ENCODE measurements at places on chromosomes 3 and 15.

DNA sequence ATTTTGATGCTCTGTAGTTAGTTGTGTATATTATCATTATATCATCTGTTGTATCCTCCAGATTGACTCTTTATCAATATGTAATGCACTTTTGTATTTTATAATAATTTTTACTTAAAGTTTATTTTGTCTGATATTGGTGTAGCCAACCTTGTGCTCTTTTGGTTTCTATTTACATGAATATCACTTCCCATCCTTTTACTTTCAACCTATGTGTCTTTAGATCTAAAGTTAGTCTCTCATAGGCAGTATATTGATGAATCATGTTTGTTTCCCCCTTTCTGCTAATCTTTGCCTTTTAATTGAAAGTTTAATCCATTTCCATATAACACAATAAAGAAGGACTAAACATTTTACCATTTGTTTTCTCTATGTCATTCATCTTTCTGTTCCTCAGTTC, 28.1 kb upstream of the CD200R1L start:
- no peak for DNase-seq

DNA sequence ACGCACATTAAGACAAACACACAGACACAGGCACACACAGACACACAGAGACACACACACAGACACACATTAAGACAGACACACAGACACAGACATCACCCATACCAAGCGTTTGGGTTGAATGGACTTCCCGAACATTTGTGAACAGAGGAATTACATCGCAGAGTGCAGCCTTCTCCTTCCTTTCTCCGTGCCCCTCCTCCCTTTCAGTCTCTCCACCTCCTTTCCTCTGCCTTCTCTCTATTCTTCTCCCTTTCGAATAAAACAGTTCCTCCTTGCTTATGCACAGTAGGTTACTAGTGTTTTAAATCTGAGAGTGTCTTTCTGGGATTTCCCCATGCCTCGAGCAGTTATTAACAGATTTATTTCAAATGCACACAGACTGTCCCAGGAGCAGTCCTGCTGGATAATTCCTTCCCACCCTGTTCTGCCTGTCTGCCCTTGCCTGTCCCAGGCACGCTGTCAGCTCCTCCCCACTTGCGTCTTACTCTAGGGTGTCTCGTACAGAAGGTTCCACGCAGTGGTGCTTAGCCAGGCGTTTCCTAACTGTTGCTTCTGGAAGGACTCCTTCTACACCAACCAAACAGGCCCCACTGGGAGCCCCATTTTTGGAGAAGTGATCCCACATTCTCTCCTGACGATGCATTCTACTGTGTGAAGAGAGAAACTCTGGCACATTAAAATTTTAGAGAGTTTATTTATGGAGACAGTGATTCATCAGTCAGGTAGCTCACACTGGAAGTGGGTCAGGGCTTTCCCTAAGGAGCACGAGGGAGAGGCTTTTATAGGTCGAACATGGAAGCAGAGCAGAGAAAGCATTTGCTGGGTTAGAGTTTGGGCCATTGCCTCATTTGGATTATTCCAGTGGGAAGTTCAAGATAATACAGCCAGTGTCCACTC, 163.8 kb downstream of the SV2B start:
- no peak for DNase-seq

DNA sequence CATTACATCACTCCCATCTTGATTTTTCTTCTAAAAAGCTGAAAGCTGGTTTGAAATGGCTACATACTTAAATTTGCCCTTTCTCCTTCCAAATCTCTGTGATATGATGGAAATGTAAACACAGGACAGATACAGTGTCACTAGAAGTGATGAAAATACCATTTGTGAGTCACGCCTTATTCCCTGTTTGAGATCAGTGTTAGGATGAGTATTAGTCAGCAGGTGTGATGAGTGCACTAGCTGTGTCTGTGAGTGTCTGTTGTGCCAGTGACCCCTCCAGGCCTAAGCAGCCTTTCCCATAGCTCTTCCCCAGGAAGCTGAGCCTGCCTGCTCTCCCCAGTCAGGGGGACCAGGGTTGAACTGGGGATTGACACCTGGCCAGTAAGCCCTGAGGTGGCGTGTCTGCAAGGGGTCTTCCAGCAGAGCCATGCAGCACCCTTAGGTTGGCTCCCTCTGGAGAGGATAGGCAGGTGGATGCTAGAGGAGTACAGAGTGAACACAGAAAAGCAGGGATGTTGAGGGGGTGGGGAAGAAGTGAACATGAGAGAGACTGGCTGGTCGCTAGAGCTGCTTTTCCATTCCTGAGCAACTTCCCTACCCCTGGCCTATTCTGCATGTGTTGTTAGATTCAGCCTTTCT, 92.0 kb downstream of the PDE8A start:
- DNase-seq, result no peak

DNA sequence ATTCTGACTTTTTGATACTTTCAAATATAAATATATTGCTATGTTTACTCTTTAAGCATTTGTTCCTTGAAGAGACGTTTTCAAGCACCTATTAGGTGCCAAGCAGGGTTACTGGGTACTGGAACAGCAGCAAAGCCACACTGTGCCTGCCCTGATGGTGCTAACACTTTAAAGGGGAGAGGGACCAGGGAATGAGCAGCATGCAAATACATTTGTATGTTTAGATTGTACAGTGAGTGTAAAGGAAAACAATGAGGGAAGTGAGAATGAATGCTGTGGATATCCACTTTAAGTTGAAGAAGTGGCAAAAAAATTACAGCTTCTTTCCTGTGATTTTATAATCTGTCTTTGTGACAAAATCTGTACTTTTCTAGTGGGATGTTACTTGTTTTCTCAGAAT, 400.2 kb upstream of the ATP11B start:
- no peak for DNase-seq

DNA sequence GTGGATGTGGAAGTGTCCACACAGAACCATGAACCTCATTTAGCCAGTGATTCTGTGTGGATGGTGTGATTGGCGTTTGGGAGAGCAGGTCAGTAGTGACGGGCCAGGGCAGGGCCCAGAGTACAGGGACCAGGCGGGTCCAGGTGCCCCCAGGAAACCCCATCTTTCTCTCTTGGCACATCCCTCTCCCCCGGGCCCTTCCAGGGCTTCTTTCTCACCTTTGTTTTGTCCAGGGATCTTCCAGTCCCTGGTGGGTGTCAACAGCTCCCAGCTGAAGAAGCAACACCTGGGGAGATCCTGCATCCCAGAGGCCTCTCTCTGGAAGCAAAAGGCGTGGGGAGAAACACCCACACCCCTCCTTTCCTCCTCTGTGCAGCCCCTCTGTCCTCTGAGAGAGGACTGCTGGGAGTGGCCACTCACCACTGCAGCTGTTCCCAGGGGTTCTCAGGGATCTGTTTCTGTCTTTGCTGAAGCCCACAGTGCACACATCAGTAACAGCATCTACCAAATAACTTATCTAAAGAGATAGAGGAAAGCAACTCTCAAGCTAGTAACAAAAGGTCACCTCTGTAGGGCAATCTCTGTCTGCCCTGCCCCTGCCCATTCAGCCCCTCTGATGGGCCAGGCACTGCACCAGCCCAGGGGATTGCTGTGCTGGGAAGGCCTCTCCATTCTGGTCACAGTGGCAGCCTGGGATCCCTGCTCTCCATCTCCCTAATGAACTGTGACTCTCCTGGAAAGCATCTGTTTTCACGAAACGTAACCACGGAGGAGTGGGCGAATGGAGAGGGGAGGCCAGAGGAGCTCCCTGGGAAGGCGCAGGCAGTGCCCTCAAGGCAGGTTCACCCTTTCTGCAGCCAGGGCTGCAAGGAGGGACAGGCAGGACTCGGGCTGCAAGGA, 98.3 kb upstream of the ALDH1A3 start:
- no peak for DNase-seq

- DNase-seq, result no peak
Measured at GRCh38 chr3:163261056-163261455, 1764.4 kb downstream of the OTOL1 start.

GRCh38 chr15:25527118-25527517, 88.3 kb upstream of the UBE3A start:
- DNase-seq, result no peak

DNA sequence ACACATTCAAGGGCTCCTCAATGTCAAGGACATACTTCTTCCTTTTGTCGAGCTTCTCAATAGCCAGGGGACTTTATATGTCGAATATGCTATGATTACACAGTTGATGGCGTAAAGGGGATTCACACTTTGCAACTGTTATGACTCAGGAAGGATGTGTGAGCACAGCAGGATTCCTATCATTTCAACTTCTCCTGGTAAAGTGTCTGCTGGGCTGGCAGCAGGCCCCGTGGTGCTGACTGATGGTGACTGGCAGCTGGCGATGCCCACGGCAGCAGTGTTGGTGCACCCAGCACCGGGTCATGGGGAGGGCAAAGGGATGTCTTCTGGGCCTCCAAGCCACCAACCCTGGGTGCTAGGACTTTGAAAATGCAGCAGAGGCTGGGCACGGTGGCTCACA, 44.8 kb upstream of the GNB5 start:
- DNase-seq, result no peak

GRCh38 chr15:73325191-73325861, 43.4 kb downstream of the HCN4 start:
- no peak for DNase-seq

GRCh38 chr3:36933540-36934296, 11.1 kb downstream of the TRANK1 start:
- DNase-seq, result no peak

DNA sequence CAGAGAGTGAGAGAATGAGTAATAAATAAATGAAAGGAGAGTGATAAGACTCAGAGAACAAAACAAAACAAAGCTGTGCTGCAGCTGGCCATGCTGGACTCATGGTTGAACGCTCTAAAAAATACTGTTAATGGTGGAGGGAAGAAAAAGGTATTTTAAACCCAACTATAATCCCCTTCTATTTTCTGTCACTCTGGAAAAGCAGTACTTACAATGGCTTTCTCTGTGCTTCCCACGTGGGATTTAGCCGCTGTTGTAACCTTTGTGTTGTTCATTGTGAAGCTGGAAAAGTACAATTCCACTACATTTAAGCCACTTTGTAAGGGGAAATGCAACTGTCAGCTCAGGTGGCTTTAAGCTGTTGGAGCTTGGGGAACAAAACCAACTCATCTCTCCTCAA, 917.7 kb downstream of the IGSF11 start:
- DNase-seq, result no peak

DNA sequence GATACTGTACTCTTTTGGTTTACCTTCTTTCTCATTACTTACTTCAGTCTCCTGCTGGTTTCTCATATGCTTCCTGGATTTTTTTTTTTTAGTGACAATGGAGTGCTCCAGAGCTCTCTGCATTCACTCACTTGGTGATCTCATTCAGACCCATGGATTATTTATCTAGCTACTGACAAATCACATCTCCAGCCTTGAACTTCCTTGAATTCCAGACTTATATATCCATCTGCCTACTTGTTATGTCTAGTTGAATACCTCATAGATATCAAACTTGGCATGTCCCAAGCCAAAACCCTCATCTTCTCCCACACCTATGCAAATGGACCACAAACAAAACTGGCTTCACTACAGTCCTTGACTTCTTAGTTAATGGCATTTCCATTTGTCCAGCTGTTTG, 234.7 kb upstream of the ZPLD1 start:
- no peak for DNase-seq

GRCh38 chr3:51779137-51779536, at the start of gene IQCF6:
Gene IQCF6 (minus strand): TSS chr3:51779237. CDS start chr3:51779224, 13 bp downstream.
- no peak for DNase-seq

DNA sequence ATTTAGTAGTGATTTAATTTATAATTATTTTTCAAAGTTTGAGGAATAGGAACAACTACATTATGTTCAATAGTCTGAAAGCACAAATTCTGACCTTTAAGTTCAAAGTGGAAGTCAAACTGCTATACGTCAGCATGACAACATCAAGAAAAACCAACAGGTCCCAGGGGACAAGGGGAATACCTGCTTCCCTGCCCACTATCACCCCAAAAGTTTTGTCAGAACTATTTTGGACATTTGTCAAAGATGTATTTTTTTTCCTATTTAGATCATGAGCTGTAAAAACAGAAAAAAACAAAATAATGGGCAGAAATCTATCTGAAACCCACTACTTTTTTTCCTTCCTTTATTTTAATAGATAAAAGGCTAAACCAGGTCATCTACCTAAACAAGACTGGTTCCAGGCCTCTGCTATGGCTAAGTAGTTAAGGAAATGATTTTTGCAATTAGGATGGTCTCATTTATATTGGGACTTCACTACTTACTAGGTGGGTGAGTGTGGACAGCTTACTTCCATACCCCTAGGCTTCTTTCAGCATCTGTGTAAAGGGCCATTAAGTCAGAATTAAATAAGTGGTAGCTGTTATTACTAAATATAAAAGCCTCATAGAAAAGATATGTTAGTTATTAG, 746.3 kb downstream of the FHIT start:
- no peak for DNase-seq

GRCh38 chr3:81643721-81644120, 117.7 kb downstream of the GBE1 start:
- DNase-seq, result peak; percentile 9

GRCh38 chr15:33016405-33017024, 178.0 kb downstream of the FMN1 start:
- no peak for DNase-seq

DNA sequence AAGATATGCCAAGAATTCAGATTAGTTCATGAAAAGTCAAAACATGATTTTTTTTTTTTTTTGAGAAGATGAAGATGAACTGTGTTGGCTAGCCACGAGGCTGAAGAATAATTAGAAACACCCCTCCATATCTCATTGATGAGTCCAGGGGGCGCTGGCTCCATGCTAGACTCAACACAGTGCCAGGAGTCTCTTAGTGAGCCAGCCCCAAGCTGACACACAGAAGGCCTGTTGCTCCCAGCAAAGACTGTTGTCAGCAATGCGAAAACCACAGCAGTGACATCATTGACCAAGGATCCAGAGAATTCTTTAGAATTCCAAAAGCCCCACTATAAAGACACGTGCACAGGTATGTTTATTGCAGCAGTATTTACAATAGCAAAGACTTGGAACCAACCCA, 185.2 kb downstream of the ANXA2 start:
- DNase-seq, result no peak

- no peak for DNase-seq
Measured at GRCh38 chr3:40624189-40624769, 99.5 kb downstream of the ZNF621 start.

DNA sequence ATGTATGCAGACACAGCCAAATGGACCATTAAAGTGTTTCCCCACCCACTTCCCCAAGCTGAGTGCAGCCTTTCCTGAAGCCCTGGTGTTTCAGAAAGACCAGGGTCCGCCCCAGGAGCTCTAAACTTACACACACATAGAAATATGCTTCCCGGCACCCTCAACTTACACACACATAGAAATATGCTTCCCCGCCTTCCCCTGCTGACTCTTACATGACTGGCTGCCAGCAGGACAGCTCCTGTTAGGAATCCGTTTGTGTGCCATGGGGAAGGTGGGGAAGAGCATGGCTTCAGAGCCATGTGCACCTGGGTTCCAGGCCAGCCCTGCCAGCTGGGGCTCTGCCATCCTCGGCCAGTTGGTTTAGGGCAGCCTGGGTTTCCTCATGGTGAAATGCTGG, 3.6 kb downstream of the CLEC3B start:
- DNase-seq, result no peak

- no peak for DNase-seq
Measured at GRCh38 chr3:44468572-44469520, 8.6 kb downstream of the ZNF445 start.

- no peak for DNase-seq
Measured at GRCh38 chr3:50163572-50164455, 8.7 kb downstream of the SEMA3F start.
